ENCODE measurements at places on chromosomes 12 and 14.

- no peak for DNase-seq
These were observed 63.3 kb upstream of the CDKN3 start for GRCh38 chr14:54333511-54333910.

DNA sequence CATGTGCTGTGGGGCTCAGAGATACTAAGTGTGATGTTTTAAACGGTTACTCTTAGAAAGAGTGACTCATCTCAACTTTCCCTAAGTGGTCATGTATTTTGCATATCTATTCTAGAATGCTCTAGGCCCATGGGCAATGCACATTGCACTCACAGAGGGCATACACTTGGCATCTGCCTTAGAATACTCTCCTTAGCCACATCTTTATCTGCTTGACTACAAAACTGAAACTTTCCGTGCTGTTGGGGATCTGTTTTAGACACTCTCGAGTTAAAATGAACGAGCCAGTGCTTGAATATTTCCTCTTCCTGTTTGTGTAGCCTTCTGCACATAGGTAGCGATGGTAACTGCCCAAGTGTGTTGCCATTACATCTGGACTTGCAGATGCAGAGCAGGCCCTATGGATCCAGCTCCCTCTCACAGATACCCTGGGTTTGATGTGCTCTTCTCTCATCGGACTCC lies 180.5 kb downstream of the CAND1 start:
- DNase-seq: no peak

GRCh38 chr12:32390572-32391219 lies 8.7 kb upstream of the FGD4 start:
- DNase-seq: no peak

- no peak for DNase-seq
These were observed 130.2 kb upstream of the LRFN5 start for GRCh38 chr14:41476526-41476925.

- peak; percentile 9 for DNase-seq
These were observed 335.1 kb downstream of the DUSP6 start for GRCh38 chr12:89016970-89017778.

- no peak for DNase-seq
These were observed 479.9 kb upstream of the NOVA1 start for GRCh38 chr14:27077710-27078109.

DNA sequence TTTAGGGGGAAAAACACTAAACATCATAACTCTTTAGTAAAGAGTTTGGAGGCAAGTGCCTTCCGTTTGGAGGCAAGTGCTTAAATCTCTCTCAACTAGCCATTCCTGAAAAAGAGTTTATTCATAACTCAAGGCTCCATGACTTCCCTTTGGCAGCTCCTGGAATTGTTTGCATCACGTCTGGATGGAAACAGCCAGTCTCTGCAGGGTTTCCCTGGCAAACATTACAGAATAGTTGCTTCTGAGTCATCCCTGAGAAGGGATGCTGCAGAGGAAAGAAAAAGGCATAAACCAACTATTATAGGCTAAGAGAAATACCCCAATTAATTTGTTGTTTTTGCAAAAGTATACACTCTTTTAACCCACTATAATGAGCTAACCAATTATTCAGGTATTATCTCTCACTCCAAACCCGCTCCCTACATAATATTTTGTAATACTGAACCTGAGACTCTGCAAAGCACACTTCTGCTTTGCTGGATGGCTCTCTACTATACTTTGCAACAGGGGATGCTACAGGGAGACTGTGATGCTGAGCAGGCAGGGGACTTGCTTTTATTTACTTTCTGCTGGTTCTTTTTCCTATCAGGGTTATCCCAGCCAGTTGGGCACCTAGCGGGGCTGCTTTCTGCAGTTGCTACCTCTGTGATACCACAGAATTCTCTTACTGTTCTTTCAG lies 497.7 kb downstream of the FUT8 start:
- no peak for DNase-seq

GRCh38 chr14:89855961-89856656 lies 98.4 kb downstream of the EFCAB11 start:
- DNase-seq: no peak

GRCh38 chr12:77357655-77358054 lies 292.3 kb upstream of the E2F7 start:
- DNase-seq: no peak

- no peak for DNase-seq
These were observed 7.5 kb downstream of the HOXC4 start for GRCh38 chr12:54060975-54061778.

- no peak for DNase-seq
These were observed 9.6 kb downstream of the CALM1 start for GRCh38 chr14:90406384-90406798.

GRCh38 chr14:74490486-74490885 lies 2.6 kb downstream of the NPC2 start:
- no peak for DNase-seq

DNA sequence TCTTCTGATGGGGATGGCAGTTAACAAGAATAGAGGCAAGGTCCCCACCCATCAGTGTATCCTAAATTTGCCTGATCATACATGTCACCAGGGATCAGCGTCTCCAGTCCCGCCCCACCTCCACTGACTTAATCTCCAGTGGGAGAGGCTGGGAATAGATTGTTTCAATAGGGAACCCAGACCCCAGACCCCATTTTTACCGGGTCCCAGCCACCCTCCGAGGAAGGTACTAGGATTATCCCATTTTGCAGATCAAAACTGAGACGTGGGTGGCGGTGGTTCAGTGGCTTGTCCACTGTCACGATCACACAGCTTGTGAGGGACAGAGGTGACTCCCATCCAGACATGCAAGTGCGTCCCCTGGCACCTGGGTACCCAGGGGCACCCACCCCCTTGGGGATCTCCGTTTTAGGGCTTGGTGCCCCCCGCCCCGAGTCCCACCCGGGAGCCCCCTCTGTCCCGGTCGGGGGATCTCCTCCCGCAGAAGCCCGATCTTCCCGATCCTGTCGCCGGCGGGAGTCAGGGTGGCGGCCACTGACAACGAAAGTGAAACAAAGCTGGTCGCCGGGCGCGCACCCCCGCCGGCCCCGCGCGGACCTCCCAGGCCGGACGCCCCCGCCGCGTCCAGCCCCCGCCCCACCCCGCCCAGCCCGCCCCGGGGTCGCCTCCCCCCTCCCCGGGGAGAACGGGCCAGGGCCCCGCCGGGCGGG lies 523 bp downstream of the WSB2 start:
- no peak for DNase-seq

GRCh38 chr12:131313635-131314034 lies 359.9 kb downstream of the ADGRD1 start:
- no peak for DNase-seq

DNA sequence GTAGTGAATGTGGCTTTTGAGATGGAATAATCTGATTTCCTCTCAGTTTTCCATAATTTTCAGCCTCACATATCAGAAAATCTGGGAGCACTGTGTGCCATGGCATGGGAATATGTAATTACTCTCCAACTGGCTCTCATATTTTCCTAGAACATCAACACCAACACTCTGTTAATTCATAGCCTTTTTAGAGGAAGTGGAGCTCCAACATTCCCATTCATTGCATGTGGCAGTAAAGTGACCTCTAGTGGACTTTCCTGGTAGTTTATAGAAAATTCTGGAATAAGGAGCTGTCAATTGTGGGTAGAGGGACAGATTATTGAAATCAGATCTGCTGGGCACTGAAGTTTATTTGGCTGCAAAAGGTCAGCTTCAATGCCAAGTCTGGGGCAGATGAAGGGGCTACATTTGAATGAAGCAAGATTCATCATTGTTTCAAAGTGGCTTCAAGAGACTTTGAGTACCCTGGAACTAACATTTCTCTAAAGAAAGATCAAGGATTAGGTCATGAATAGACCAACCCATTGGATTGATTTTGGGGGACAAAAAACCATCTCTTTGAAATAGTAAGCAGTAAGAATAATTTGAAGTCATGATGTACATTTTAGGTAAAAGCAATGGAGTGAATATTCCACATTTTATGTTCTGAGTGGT lies 23.6 kb upstream of the USP44 start:
- peak; percentile 38 for DNase-seq

DNA sequence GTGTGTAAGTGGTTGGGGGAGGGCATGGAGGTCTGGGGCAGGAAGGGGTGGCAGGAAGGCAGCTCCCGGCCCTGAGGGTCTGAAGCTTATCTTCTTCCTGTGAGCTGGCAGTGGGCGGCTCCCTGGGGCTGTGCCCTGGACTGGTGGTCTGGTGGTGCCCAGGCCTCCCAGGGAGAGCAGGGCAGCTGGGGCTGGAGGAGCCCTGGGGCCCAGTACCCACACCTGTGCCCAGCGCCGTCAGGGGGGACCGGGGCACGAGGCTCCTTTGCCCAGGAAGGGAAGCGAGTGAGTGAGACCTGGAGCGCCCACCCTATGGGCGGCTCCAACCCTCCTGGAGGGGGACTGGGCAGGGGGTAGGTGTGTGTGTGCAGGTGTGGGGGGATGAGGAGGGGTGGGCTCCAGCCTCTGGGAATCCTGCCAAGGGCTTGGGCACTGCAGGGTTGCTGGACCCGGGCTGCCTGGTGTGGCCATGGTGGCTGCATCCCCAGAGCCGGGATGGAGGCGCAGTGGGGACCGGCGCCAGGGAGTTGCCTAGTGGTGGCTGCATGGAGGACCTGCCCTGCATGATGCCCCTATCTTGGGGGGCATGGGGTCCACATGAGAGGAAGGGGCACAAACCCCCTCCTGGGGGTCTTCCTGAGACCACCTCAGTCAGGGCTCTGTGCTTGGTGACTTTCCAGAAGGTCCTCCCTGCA lies 353.6 kb downstream of the TMEM121 start:
- DNase-seq: no peak

GRCh38 chr12:93653712-93654111 lies 23.5 kb upstream of the CRADD start:
- no peak for DNase-seq

GRCh38 chr14:37623426-37623951 lies 28.1 kb downstream of the TTC6 start:
- no peak for DNase-seq

All from iPS DF 19.7 (cell line).